ENCODE measurements at places on chromosomes 1 and 21.

DNA sequence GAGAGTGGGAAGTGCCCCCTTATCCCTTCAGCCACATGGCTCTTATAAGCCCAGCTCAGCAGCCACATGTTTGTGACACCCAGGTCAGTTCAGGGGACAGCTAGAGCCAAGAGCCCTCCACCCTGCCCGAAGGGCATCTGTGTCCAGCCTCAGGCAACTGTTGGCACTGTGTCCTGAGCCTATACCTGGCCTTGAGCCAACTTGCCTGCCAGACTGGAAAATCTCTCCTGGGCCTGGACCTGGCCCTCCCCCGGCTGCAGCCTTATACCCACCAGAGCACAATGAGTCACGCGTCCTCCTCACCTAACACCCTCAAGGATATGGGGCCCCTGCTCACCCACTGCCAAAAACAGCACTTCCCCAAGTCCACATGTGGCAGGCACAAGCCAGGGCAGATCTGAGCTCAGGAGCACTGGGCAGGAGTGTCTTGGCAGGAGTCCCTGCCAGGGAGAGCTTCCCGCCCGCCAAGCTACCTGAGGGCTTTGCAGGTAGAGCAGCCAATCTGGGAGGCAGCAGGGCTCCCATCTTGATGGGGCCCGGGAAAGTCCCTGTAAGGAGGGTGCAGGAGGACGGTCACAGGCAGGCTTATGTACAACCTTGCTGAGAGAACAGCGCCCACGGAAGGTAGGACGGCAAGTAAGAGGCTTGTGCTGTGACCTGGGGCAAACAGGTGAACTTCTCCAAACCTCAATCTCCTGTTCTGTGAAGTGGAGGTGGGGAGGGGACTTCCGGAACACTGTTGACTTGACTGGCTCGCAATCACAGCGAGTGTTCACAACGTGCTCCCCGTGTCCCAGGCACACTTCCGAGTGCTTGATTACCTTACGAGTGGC is 19.8 kb upstream of the HSPG2 start:
- DNase-seq: peak; percentile 78

DNA sequence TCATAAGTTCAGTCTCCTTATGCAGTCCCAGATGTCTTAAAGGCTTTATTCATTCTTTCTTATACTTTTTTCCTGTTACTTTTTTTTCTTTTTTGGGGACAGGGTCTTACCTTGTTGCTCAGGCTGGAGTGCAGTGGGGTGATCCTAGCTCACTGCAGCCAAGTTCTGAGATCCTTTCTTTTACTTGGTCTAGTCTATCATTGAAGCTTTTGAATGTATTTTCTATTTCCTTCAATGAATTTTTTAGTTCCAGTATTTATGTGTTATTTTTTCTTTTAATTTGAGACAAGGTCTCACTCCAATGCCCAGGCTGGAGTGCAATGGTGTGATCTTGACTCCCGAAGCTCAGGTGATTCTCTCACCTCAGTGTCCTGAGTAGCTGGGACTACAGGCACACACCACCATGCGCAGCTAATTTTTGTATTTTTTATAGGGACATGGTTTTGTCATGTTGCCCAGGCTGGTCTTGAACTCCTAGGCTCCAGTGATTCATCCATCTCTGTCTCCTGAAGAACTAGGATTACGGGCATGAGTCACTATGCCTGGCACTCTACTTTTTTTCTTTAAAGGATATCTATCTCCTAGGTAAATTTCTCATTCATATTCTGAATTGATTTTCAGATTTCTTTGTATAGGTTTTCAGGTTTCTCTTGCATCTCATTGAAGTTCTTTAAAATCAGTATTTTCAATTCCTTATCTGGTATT is 26.1 kb upstream of the GTF2B start:
- DNase-seq: no peak

GRCh38 chr1:86155807-86156565 is 586 bp downstream of the COL24A1 start:
- no peak for DNase-seq

DNA sequence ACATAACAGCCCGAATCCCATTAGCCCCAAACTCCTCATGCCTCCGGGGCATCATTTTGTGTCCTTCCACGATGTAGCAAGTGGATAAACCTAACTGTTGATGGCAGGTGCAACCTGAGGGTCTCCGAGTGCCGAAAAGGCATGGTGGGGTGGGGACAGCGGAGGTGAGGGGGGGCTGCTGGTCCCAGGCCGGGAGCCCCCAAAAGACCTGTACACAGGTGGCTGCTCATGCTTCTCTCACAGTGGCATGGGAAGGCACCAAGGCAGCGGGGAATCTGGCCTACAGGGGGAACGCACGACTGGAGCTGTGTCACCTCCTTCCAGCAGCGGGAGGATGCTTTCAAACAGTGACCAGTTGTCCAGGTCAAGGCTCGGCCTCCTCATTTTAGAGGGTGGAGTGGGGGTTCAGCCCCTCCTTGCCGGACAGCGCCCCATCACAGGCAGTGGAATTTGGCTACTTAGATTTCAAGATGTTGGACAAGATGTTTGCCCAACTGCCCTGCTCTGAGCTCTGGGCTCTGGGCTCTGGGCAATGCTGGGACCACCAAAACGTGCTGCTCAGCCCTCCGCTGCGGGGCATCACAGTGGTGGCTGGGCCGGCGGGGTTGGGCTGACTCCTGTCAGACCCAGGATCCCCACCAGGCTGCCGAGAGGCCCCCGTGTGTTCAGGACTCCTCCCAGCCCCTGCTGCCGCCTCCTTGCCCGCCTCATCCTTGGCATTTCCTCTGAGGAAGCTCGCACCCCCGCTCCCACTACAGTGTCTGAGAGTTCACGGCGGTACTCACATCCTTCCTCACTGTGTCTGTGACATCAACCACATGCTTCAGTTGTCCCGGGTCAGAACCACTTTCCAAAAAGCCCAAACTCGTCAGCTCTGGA is 7.6 kb downstream of the DNMT3L start:
- DNase-seq: no peak

DNA sequence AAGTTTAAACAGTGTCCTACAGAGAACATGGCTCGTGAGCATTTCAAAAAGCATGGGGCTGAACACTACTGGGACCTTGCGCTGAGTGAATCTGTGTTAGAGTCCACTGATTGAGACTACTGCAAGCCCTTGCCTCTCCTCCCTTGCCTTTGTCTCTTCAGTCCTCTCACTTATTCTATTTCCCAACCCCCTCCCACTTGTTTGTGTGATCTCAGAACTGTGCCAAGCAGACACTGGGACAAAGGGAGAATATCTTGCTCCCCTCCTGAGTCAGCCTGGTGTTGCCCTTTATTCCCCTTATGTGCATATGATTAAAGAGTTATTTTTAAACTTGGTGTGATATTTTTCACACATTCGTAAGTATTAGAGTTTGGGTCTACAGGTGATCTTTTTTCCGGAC is 11.1 kb upstream of the RPRD2 start:
- no peak for DNase-seq

DNA sequence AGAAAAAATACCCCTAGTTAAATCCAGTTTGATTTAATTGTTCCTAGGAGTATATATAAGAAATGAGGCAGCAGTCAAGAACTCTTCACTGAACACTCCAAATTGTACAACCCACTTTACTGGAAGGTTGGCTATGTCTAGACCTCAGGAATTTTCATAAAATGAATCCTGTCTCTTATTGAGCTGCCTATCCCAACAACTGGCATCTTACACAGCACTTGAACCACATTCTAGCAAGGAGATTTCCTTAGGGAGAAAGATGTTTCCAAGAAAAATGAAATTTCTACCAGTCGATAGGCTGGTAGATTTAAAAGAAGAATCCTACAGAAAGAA is 16.3 kb downstream of the RNF19B start:
- DNase-seq: no peak

- no peak for DNase-seq
Measured at GRCh38 chr1:161722406-161722805, 1.1 kb downstream of the FCRLB start.

DNA sequence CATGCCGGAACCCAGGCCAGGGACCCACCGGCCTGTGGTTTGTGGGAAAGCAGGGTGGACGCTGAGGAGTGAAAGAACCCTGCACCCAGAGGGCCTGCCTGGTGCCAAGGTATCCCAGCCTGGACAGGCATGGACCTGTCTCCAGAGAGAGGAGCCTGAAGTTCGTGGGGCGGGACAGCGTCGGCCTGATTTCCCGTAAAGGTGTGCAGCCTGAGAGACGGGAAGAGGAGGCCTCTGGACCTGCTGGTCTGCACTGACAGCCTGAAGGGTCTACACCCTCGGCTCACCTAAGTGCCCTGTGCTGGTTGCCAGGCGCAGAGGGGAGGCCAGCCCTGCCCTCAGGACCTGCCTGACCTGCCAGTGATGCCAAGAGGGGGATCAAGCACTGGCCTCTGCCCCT is 18.5 kb downstream of the CSF1 start:
- no peak for DNase-seq

- peak; percentile 20 for DNase-seq
Measured at GRCh38 chr1:43358121-43358745, 548 bp upstream of the CDC20 start.

GRCh38 chr1:93483200-93483599 is 35.3 kb downstream of the FNBP1L start:
- DNase-seq: no peak

GRCh38 chr1:219264561-219264960 is 90.9 kb downstream of the LYPLAL1 start:
- DNase-seq: no peak

DNA sequence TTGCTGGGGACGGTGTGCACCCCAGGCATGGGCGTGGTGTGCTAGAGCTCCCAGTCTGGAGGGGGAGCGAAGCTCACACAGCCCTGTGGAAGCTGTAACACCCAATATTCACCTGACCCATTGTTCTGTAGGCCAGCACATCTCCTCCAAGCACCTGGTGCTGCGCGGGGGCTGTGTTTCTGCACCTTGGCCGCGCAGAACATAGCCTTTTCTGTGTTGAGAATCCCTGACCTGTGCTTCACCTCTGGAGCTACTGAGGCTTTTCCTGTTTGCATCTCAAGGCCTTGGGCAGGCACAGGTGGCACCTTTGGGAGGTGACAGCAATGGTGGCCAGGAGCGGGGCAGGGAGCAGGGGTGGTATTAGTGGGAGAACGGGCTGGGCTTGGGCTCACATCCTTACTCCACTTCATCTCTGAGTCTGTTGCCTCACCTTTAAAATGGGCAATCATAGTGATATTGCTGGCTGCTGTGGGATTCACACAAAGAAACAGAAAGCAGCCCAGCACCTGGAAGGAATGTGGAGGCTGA is 343.9 kb upstream of the AJAP1 start:
- no peak for DNase-seq

GRCh38 chr1:41314376-41315145 is 46.7 kb upstream of the FOXO6 start:
- DNase-seq: no peak

DNA sequence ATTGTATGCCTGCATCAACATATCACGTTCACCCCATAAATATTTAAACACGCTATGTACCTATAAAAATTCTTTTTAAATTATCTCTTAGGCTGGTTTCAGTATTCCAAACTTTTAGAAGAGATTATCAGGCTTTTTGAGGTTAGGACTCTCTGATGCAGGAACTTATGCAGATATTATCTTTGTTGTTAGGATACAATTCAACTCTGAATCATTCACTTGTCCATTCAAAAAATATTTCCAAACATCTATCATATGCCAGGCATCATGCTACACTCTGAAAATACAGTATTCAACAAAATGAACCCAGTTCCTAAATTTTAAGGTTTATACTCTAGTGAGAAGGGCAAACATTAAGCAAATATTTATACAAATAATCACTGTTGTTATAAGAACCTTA is 40.5 kb downstream of the ASH1L start:
- no peak for DNase-seq

- DNase-seq: no peak
Measured at GRCh38 chr1:229430761-229431283, 3.1 kb downstream of the ACTA1 start.

GRCh38 chr1:111696330-111696729 is 42.9 kb downstream of the INKA2 start:
- no peak for DNase-seq

- DNase-seq: no peak
Measured at GRCh38 chr1:216095400-216095799, 327.8 kb downstream of the USH2A start.

- no peak for DNase-seq
Measured at GRCh38 chr1:29521811-29522580, 285.7 kb downstream of the PTPRU start.

Data from CD4-positive, alpha-beta T cell treated with Interleukin-15 for 1 hour (primary cell).